ENCODE measurements at places on chromosomes 7 and 10.

DNA sequence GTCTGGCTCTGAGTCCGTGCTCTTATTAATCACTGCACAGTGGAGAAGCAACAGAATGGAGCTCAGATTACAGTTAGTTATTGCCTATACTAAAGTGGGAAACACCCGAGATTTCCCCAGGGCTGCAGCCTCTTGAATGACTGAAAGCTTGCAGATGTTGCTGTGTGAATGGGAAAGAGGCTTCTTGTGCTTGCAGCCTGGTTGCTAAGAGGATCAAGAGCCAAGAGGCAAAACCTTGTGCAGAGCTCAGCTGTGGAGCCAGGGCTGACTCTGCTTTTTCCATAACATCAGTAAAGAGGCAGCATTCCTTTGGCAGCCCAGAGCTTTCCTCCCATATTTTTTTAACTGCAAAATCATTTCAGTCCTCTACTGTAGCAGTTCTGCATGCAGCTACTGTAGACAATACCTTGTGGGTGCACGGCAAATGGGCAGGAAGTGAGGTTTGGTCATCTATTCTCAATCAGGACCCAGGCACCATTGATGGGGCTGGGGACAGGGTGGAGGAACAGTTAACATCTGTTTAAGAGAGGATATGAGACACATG is 86.5 kb downstream of the RALA start:
- DNase-seq, result no peak

GRCh38 chr10:122277526-122278136 is 6.5 kb downstream of the BTBD16 start:
- DNase-seq, result no peak

GRCh38 chr10:25028711-25029110 is 12.3 kb downstream of the THNSL1 start:
- no peak for DNase-seq

DNA sequence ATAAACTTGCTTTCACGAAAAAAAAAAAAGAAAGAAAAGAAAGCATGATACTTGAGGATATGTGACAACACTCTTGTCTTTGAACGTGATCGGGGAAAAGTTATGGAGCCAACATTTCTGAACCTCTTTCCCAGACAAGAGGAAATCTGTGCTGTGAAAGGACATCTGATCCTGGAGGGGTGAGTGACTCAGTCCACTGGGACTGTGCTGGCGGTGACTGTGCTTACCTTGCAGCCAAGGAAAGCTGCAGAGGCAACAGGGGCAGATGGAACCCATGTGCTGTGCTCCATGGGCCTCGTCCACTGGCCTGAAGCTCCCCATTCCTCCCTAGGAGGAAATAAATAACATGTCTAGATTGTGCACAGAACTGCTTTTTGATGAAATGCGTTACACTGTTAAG is 116.5 kb upstream of the RAB11FIP2 start:
- no peak for DNase-seq

- DNase-seq, result no peak
These were observed 13.6 kb downstream of the WBP1L start for GRCh38 chr10:102757323-102757722.

- DNase-seq, result no peak
These were observed 28.3 kb upstream of the RALA start for GRCh38 chr7:39594988-39595620.

- DNase-seq, result no peak
These were observed 1.2 kb upstream of the BLNK start for GRCh38 chr10:96272316-96273280.

DNA sequence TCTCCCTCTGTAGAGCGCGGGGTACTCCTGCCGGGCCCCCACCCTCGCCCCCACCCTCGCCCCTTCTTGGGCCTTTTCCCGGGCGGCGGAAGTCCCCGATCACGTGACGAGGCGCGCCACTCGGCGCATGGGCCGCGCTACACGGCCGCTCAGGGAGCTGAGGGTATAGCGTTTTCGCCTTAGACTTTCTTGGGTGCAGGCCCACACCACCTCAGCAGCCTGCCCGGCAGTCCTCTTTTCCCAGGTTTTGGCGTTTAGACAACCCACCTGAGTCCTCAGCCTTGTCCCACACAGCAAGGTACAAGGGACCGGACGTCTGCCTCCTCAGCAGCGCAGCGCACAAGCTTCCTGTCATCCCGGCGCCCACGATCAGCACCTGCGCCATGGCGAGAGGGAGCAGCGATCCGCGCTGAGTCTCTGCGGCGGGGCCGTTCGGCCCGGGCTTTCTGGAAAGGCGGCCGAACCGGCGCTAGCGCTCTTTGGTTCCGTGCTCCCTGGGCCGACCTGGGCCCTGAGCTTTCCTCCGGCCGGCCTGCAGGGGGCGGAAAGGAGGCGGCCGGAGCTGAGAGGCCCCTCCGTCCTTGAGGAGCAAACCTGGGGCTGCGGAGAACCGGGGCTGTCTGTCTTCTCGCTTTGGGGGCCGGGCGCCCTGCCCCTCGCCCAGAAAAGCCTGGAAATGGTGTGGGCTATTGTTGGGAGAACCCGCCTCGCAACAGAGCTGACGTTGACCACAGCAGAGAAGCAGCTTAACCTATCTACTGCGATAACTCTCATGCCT is at the start of gene RNLS:
Gene RNLS, minus strand, starts transcription at position 513 of the 778 bp plus-strand sequence.
- peak; percentile 45 for DNase-seq

GRCh38 chr10:79084012-79084971 is 15.5 kb downstream of the ZMIZ1 start:
- DNase-seq, result no peak

GRCh38 chr10:33974976-33975478 is 640.6 kb upstream of the NRP1 start:
- DNase-seq, result no peak

DNA sequence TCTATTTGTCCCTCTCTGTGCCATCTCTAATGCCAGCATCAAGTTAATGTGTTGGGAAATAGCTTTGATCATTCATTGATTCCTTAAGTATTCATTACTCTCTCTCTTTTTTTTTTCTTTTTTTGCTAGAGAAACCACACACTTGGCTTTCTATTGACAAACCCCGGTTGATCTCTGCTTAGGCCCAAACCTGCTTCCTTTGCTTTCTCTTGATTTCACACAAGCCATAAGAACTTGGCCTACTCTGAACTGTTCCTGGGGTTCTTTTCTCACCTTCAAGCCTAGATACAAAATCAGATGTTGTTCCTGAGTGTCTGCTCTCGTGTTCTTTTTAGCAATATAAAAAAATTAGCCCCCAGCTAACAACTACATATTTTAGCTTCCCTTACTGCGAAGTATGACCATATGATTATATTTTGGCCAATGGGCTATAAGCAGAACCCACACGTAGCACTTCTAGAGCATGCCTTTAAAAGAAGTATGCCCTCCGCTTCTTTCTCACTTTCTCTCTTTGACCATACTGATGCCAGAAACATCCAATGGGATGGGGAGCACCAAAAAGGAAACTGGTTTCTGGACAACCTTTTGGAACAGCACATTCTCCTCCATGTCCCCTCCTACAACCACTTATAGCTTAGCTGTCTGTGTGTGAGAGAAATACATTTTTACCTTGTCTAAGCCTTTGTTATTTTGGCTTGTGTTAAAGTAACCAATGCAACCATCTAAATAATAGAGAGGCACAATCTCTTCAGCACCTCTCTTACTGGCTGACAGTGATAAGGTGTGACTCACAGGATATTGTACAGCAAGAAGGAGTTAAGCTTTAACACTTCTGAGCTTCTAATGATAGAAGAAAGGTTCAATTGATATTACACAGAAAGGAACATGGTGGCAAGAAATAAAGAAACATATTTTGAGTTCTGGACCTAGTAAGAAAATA is 96.6 kb upstream of the LRRN3 start:
- DNase-seq, result no peak

GRCh38 chr7:50953820-50954219 is 171.1 kb upstream of the GRB10 start:
- no peak for DNase-seq

GRCh38 chr7:30159163-30159562 is 24.4 kb downstream of the MTURN start:
- no peak for DNase-seq

GRCh38 chr7:94391726-94392392 is 2.8 kb upstream of the COL1A2 start:
- no peak for DNase-seq

DNA sequence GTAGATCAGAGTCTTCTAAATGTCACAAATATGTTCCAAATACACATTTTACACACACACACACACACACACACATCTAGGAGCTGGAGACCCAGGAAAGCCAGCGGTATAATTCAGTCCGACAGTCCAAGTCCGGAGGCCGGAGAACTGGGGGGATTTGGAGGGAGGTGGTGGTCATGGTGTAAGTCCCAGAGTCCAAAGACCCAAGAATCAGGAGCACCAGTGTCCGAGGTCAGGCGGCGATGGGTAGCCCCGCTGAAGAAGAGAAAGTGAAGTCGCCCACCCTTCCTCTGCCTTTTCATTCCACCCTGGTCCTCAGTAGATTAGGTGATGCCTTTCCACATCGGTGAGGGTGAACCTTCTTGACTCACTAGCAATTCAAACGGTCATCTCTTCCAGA is 154.8 kb downstream of the CAMK1D start:
- no peak for DNase-seq

DNA sequence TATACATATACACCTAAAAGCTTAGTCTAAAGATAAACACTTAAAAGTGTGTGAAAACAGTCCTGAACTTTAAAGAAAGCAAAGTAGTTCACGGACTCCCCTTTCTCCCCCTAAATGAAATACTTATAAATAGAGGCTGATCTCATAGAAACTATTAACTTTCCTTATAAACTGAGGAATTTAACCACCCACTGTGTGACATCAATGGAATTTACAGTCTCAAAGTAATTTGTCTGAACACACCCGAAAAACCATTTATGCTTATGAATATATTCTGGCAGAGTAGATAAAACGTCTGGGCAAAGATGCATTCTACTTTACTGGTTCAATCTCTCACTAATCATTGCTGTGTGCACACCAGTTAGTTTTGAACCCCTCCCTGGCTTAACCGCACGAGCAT is 181.8 kb upstream of the DGKB start:
- no peak for DNase-seq

- DNase-seq, result no peak
These were observed 475.7 kb downstream of the SUGCT start for GRCh38 chr7:40610461-40610860.

DNA sequence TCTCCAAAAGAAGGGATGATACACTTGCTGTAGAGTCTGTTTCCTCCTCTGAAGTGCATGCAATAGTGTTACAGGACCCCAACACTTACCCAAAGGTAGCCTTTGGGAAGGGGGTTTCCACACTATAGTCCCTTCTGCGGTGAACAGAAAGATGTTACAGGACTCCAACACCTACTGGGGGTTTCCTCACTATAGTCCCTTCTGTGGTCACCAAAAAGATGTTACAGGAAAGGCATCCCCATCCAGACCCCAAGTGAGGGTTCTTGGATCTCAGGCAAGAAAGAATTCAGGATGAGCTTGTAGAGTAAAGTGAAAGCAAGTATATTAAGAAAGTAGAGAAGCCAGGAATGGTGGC is 69.2 kb upstream of the PIK3CG start:
- no peak for DNase-seq
